Umbilical cord (tissue), 2 donors: ENCODE measurements at places on chromosomes 12 and 14.

- DNase-seq, result no peak
These were observed 3.5 kb downstream of the ZBTB25 start for GRCh38 chr14:64500088-64500487.

DNA sequence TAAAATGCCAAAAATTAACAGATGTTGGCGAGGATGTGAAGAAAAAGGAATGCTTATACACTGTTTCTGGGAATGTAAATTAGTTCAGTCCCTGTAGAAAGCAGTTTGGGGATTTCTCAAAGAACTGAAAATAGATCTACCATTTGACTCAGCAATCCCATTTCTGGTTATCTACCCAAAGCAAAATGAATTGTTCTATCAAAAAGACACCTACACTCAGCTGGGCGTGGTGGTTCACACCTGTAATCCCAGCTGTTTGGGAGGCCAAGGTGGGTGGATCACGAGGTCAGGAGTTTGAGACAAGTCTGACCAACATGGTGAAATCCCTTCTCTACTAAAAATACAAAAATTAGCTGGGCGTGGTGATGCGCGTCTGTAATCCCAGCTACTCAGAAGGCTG, 279.3 kb upstream of the PDE3A start:
- no peak for DNase-seq

- no peak for DNase-seq
These were observed 27.4 kb upstream of the BTBD6 start for GRCh38 chr14:105220699-105221597.

GRCh38 chr14:59229653-59230406, 41.4 kb downstream of the DAAM1 start:
- DNase-seq, result no peak

DNA sequence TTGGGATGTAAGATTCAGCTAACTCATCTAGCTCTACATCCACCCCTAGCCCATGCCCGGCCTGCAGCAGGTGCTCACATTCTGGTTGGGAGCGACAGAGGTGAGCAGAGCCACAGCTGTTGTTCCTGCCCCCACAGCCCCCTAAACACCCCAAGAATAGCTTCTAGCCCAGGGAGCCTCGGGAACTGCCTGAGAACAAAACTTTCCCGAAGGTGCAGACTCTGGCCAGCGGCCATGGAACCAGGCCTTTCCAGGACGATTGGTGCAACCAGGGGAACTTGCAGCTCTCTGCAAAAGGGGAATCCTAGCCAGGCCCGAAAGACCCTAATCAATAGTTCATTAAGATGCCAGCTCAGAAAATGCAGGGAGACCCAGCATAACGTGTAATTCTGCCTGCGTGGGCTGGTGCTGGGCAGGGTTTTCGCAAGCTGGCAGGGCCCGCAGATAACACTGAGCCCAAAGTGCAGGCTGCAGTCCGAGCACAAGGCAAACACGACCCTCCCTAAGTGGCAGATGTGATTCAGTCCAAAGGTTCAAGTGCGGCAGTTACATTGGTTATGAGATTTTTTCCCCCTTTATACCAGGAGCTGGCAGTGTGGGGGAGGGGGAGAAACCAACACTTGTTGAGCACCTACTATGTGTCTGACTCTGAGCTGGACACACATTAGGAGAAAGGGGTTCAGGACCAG, 122.5 kb upstream of the MAP1LC3B2 start:
- DNase-seq, result no peak

DNA sequence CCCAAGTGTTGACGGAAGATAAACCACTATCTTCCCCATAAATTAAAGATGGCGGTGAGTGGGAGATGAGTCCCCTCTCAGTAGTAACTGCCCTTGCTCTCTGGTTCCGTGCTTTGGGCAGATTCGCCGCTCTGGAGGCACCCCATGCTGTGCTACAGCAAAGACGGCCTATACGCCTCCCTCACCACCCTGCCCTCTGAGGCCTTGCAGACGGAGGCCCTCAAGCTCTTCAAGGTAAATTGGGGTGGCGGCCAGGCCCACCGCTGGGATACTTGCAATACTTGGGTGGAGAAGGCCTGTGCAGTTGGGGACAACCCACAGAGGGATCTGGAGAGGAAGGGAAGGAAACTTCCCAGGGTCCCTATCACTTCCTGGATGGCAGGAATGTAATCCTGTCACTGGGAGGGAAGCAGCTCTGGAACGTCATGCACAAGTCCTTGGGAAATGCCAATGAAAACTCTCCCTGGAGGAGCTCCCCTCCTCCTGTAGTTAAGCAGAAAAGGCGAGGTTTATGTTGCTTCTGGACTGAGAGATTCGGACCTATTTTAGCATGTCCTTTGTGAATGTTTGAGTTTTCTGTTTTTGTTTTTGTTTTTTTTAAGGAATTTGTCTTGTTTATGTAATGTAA, 22.8 kb downstream of the PIGH start:
- DNase-seq, result no peak

DNA sequence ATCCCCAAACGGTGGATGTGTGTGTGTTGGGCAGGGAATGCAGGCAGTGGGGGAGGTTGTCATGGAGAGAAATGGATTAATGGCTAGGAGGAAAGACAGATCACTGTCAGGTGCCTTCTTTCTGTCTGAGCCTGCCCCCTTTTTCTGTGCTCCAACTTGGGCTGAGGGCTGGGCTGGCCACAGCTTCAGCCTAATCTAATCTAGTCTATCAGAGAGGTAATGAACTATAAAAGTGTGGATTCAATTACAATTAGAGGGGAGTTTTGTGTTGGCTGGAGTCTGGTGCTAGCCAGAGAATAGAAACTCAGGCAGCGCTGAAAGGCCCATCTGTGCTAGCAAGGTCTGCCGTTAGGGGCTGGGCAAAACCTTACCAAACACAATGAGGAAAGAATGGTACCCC, 41.2 kb downstream of the NEUROD4 start:
- DNase-seq, result no peak

GRCh38 chr12:64983771-64984278, 137.3 kb downstream of the WIF1 start:
- DNase-seq, result no peak

DNA sequence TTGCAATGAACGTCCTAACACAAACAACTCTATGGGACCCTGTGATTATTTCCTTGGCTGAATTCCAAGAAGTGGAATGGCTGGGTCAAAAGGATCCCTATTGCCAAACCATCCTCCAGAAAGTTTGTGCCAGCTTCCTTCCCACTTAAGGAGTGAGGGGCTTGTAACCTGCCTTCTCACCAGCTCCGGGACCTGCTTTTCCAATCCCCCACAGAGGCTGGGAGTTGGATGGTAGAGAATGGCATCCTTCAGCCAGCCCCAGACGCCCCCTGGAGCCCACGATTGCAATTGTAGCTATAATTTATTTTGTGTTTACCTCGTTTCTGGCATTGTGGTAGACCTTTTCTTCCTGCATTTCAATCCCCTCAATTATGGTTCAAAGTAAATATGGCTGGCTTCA, 9.7 kb upstream of the ZDHHC22 start:
- no peak for DNase-seq

GRCh38 chr12:2876431-2877046, 435 bp downstream of the FOXM1 start:
- no peak for DNase-seq

DNA sequence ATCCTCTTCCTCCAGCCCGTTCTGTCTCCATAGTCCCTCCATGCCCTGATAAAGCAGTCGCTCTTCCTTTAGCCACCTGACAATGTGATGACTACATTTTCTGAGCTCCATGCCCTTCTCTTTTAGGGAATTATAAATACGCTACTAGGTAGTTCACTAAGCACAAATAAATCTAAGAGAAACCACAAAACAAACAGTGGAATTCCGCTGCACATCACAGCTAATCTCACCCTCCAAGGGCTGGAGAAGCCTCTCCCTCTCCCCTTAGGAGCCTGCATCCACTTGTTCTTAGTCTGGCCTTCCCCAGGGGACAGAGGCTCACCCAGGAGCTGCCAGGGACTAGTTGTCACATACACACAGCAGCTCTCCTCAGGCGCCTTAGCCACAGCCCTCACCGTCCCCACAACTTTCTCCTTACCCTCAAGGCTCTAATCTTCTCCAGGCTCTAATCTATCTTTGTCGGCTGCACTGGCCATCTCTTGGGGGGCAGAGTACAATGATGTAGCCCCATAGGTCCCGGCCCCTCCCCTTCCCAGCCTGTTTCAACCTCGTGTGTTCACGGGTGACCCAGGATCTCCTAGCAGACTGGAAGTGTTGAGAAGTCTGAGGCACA, 55.9 kb upstream of the GPR68 start:
- no peak for DNase-seq

- no peak for DNase-seq
These were observed 2.5 kb upstream of the ATP2B1 start for GRCh38 chr12:89710873-89711750.

DNA sequence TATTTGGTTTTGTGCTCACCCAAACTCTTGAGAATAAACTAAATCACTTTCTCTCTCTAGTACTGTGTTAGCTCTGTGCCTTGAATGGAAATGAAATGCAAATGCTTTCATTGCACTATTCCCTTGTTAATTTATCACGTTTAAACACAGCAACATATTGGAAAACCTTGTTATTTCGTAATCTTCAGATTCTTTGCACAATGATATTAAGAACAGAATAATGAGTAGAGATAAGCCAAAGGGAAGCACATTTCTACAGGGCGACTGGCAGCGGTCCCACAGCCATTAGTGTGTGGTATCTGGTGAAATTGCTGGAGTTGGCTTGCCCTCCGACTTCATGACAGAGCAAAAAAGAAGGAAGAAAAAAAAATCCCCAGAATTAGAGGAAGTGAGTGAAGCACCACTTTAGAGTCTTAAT, 166.1 kb upstream of the E2F7 start:
- DNase-seq, result peak; percentile 34

- peak; percentile 42 for DNase-seq
These were observed 1.3 kb downstream of the RASSF3 start for GRCh38 chr12:64611341-64612284.

DNA sequence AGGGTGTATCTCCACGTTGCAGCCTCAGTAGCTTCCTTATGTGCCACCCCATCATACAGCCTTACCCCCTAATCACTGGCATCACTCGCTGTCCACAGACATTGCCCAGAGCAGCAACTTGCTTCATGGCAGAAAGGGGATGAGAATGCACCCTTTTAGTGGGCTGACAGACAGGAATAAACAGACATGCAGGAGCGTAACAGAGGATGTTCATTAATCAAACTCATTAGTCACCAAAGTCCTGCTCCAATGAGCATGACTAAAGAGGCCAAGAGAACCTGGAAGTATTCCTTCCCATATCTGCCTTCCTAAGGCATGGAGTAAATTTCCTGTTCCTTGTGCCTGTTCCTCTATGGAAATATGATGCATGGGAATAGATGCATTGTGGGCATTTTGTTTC, 197.0 kb downstream of the PHLDA1 start:
- no peak for DNase-seq

DNA sequence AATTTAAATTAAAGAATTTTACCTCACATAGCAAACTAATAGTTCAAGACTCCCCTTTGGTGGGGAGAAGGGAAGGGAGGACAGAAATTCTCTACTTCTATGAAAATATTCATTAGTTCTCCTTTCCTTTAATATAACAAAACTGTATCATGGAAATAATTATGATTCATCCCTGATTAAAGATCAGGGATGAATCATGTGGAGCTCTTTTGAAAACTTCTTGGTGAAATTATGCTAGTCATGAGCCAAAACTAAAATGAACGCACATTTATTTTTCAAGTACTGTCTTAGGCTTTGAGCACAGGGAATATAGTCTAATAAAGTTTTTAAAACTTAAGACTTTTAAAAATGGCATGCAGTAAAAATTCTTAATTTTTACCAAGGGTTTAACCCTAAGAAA, 17.1 kb downstream of the TMBIM4 start:
- no peak for DNase-seq

DNA sequence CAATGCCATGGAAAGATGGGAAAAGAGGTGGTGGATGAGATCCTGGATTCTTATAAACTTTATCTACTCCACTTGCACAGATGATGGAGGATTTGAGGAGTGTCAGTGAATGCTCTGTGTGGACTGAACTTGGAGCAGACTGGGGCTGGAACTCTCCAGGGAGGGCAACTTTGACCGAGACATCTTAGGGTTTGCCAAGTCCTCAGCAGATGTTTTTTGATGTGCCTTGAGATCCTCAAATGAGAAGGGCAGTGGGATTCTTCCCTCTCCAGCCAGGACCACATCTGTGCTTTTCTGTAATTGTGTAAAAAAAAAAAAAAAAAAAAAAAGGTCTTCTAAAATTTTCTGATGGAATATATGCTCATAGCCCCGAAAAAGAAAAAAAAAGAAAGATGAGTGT, 23.0 kb upstream of the MYL2 start:
- DNase-seq, result no peak
